OCI-LY7 (cell line): ENCODE measurements at places on chromosomes 13 and 19. TPM values are rescaled to one million over a fixed set of nuclear protein-coding genes. Genes with fewer than 3 reads are reported as not detected.

GRCh38 chr13:75405976-75406703 lies 75.8 kb downstream of the TBC1D4 start:
- DNase-seq, result no peak

DNA sequence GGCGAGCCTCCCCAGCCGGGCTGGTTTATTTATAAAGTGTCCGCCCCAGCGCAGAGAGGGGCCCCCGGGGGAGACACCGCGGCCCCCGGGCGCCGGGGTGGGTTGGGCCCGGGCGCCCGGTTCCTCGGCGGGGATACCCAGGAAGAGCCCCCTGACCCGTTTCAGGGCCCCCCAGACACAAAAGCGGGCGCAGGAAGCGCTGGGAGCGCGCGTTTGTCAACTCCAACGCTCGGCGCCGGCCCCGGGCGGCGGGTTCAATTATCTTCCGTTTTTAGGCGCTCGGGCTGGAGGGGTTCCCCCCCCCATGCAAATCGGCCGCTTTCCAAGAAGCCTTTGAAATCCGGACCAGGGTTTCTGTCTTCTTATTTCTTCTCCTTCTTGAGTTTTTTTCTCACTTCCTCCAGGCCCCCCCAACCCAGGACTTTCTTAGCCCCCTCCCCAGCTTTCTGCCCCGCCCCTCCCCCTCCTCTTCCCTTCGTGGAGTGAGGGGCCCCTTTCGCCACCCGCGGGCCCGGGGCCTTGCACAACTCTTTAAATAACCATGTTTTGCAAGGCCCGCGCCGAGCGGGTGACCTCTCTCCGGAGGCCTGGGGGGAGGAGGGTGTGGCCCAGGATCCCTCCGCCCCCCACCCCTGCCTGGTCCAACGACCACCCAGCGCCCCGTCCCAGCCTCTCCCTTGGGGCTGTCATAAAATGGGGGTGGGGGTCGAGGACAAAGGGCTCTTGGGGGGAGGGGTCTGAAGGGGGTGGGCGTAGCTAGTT lies 935 bp downstream of the ARID3A start:
- peak; percentile 84 for DNase-seq

- DNase-seq, result no peak
These were observed 76.9 kb downstream of the TNFSF13B start for GRCh38 chr13:108346376-108346775.

- no peak for DNase-seq
These were observed 65.8 kb downstream of the KATNAL1 start for GRCh38 chr13:30241532-30241931.

GRCh38 chr13:113109151-113110047 lies 3.8 kb downstream of the F7 start:
- no peak for DNase-seq

DNA sequence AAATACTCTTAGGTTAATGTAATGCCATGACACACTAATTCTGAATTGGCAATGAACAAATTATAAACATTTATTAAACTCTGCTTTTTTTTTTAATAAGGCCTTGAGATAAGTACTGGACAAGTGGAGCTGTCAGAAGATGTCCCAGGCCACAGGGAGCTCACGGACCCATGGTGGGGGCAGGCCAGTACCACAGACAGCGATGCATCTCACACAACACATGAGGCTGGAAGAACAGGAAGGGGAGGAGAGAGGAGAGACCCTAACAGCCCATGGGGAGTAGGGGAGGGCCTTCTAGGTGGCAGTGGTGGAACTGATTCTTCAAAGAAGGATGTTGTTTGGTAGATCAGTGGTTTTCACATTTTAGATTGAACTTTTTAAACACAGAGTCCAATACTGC lies 128.4 kb downstream of the LHFPL6 start:
- DNase-seq, result no peak

- DNase-seq, result no peak
These were observed 48.4 kb downstream of the ATP8A2 start for GRCh38 chr13:25420161-25420560.

GRCh38 chr13:100473501-100474044 lies 115.0 kb downstream of the GGACT start:
- DNase-seq, result no peak

- DNase-seq, result no peak
These were observed 39.6 kb downstream of the SHISA2 start for GRCh38 chr13:26011996-26012821.

DNA sequence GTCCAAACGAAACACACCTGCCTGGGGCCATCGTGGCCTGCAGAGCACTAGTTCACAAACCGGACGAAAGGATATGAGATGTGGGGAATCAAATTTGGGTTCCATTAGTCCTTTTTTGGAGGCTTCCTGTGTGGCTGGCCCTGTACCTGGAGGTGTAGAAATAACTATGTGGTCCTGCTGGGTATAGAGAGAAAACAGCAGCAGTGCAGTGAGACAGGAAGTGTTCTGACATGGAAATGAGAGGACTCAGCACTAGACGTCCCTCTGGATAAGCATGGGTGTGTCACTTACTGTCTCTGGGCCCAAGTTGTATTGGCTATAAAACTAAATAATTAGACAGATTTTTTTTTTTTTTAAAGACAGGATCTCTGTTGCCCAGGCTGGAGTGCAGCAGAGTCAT lies 12.3 kb downstream of the KDELR1 start:
- DNase-seq, result no peak

- no peak for DNase-seq
These were observed 7.1 kb upstream of the WTIP start for GRCh38 chr19:34474233-34474989.

- no peak for DNase-seq
These were observed 2.9 kb downstream of the LAMP1 start for GRCh38 chr13:113299951-113300350.

The NPHS1 gene
- total RNA-seq, result not detected in 2 replicates

The ZNF85 gene
- 25.2 and 29.9 TPM in 2 replicates for total RNA-seq

The KLK2 gene
- total RNA-seq, result not detected in 2 replicates

The ADGRE3 gene
- not detected in 2 replicates for total RNA-seq

The EBI3 gene
- not detected in 2 replicates for total RNA-seq

The CEACAM3 gene
- total RNA-seq, result not detected in 2 replicates

The TMEM255B gene
- 5.6 and 6.8 TPM in 2 replicates for total RNA-seq

The ZNF701 gene
- total RNA-seq, result 25.5 and 28.3 TPM in 2 replicates

The ABCC4 gene
- total RNA-seq, result 7.8 and 10.2 TPM in 2 replicates

The CEACAM7 gene
- not detected in 2 replicates for total RNA-seq

The TMPRSS9 gene
- 0.28 TPM in 1 of 2 replicates, not detected in the other for total RNA-seq

The HTR2A gene
- not detected in 2 replicates for total RNA-seq
